ENCODE measurements at places on chromosomes 7 and 10.

GRCh38 chr7:144470078-144470477, 66.6 kb upstream of the NOBOX start:
- no peak for DNase-seq

DNA sequence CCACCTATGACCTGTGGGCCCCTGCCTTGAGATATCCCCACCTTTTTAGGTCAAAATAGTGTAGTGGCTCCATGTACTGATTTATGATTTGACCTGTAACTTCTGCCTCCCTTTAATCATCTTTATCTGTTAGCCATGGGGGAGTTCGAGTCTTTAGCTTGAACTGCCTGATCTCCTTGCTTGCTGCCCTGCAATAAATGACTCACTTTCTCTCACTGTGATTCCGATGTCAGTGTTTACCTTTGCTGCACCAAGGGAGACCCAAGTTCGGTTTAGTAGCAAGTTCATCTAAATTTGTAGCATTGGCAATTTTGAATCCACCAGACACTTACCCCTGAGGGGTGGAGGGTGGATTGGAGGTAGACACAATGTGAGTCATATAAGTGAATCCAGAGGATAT, 814.6 kb upstream of the AUTS2 start:
- no peak for DNase-seq

DNA sequence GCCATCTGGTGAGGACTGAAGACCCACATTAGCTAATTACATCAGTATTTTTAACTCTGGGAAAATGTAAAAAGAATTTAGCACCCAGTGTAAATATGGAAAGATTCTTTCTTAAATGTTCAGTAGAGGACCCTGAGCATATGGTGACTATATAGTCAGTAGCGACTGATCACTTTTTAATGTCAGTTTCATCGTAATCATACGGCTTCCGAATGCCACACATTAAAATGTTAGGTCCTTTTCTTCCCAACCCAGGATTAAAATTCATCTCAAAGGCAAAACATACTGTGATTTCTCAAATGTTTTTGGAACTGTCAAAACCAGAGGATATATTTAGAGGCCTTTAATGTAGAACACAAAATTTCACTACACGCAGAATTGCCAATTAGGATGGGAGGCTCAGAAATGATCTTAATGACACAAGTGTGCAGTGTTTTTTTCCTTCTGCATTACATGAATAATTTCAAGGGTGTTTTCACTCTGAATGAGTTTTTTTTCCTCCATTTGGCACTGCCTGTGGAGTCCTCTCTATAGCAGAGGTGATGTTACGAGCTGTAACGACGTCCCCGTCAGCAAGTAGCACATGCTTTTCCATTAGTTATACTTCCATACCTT, 382.7 kb downstream of the PAXIP1 start:
- DNase-seq: no peak

DNA sequence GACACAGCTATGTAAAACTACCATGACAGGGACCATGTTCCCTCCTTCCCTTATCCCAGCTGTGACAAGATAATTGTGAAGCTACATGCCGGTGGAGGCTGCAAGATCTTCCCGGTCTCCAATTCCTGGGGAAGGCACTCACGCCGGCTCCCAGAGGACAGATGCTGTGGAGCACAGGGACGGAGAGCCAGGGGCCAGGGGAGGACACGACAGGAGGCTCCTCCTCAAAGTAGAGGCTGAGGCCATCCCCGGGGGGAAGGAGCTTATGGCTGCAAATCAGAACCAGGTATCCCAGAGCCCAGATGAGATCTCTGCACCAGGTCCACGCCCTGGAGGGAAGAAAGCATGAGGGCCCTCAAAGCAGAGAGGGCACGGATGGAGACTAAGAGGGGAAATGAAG, 286.2 kb downstream of the TCERG1L start:
- DNase-seq: no peak

GRCh38 chr7:35716038-35716803, 21.3 kb upstream of the HERPUD2 start:
- no peak for DNase-seq

- DNase-seq: no peak
Observed at GRCh38 chr10:17423632-17424186, 30.7 kb downstream of the ST8SIA6 start.

DNA sequence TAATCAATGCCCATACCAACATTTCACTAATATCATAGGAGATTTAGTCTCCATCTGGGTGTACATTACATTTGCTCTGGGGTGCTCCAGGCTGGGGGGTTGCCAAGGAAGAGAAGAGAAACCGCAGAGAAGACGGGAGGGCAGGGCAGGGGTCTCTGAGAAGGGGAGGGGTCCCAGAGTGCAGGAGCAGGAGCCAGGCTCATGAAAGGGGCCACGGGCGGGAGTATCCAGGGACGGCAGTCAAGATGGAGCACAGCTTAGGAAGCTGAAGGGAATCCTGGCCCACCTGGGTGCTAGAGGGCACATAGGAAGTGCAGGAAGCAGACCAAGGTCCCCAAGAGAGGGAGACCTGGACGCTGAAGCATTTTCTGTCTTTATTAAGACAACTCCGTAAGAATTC, 2.2 kb downstream of the LEP start:
- no peak for DNase-seq

GRCh38 chr10:117486606-117487005, 55.9 kb upstream of the EMX2 start:
- DNase-seq: no peak

DNA sequence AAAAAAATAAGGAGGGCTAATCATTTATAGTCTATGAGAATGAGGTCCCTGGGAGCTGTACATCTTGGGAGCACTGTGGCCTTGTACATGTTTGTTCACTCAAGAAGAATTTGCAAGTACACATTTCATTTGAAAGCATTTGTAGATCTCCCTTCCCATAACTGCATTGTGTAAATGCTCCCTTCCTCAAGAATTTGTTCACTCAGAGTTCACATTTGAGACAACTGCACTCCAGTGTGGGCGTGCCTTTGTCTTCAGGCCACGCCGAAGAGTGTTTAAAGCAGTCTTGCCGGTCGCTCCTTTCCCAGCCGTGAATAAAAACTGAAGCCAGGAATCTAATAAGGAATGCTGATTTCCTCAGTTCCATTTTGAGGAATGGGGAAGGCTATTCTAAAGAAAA, 291.1 kb upstream of the LYZL1 start:
- DNase-seq: no peak

DNA sequence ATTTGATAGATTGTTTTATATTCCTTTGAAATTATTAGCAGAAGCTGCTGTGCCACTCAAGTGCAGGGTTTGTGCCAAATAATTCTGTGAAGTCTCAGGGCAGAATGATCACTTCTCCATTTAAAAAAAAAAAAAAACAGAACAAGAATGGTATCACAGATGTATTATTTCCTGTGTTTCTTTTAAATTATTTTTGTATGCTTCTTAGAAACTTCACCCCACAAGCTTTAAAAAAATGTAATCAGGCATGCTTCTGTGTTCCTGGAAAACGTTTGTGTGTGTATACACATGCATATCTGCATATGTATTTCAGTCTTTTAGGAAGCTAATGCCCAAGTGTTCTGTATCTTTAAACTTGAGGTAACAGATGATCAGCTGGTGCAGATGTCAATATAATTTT, 6.3 kb upstream of the CD36 start:
- no peak for DNase-seq

- peak; percentile 85 for DNase-seq
Observed at GRCh38 chr7:155392726-155393570, 65.0 kb upstream of the EN2 start.

DNA sequence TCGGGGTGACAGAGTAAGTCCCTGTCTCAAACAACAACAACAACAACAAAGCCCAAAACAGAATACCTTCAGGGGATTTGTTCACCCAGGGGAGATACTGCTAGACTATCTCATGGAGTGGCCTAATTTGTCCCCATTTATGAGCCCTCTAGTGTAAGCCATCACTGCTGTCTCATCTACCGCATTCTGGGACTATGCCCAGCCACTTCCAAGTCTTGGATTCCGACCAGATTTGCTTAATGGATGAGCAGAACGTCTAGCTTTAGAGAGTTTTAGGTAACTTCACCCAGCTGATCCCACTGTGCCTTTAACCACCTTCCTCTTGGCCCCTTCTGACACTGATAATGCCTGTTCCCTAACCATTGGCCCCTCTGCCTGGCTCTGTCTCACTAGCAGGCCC, 47.1 kb downstream of the PAPSS2 start:
- DNase-seq: no peak

All from 8988T (cell line).